Naive thymus-derived CD8-positive, alpha-beta T cell (primary cell): ENCODE measurements at places on chromosomes 1 and 21. TPM values are rescaled to one million over a fixed set of nuclear protein-coding genes. Genes with fewer than 3 reads are reported as not detected.

- DNase-seq = no peak
These were observed 34.0 kb downstream of the BACH1 start for GRCh38 chr21:29332461-29333362.

- DNase-seq = no peak
These were observed 192.3 kb downstream of the AMY1C start for GRCh38 chr1:103942029-103942428.

- DNase-seq = no peak
These were observed 315.0 kb upstream of the POU3F1 start for GRCh38 chr1:38361566-38361965.

DNA sequence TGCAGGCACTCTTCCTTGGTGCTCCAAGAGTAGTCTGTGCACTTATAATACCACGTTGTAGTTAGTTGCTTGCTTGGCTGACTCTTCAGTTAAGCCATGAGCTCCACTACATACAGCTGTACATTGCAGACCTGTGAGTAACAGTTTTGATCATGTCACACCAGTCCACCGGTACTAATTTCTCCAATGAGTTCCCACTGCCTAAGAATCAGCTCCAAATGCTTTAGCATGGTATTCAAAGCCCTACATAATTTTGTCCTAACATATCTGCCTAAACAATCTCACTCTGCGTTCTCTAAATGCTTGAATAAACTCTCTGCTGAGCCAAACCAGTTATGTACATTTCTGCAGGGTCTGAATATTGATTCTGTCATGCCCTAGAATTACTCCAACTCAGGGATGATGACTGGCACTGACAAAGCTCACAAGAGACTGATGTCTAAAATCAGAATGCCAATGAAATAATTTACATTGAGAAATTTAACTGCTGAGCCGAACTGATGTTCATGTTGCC is 200.7 kb downstream of the LHX8 start:
- DNase-seq = no peak

The FAM89A gene
- 8.7 TPM for total RNA-seq
